ENCODE measurements at places on chromosomes 3 and 15.
A peak's percentile ranks its signal among the peaks of the same experiment; 100 is the strongest.

DNA sequence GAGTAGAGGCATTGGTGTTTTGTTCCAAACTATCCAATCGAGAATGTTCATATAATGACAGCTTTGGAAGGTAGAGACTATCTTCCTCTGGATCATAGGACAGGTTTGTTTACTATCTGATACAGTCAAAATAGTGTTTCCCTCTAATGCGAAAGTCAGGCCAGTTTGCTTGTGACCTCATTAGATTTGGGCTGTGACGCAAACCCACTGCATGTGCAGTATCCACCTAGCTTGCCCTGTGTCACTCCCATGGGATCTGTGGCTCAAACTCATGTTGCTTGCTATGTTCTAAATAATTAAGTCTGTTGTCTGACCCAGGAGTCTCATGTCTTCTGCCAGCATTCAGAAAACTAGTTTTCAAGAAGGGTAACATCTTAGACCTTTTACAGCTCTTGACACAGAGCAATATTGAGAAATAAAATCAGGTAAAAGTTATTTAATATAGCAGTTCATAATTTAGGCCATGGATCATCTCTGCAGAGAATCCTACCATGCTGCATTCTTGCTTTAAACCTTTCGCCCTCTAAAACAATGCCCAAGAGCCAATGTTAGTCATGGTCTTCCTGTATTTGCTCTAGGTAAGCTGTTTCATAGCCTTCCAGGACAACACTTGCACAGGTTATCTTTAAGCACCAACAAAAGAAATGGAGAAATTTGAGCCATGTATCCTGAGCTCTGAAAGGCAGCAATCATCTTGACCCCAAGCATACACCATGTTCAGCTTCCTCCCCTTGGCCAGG lies 26.4 kb downstream of the NIT2 start:
- no peak for DNase-seq

DNA sequence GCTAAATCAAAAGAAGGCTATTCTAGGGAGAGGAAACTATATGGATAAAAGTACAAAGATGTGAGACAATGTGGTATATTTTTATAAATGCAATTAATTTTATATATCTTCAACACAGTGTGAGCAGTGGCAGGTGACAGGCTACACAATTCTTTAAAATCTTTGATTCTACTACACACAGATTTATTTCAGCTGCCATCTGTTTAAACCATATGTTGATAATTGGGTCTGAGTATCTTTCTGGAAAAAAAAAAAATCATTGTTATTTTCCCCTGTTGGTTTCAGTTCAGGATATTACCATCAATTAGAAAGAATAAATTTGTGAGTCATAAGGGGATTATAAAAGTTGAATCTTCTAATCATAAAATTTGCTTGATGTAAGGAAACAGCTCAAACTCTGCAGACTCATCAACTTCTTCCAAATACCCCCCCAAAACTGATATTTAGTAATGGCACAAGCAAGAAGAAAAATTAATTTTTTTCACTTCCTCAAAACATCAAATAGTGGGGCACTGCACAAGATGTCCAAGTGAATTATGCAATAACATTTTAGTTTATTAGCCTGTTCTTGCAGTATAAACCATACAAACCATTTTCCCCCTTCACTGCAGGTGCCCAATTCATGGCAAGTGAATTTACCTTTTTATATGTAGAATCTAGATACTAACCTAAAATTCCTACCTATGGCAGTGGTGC lies 12.0 kb downstream of the PIERCE2 start:
- no peak for DNase-seq

GRCh38 chr3:15676259-15676658 lies 74.7 kb downstream of the BTD start:
- no peak for DNase-seq

DNA sequence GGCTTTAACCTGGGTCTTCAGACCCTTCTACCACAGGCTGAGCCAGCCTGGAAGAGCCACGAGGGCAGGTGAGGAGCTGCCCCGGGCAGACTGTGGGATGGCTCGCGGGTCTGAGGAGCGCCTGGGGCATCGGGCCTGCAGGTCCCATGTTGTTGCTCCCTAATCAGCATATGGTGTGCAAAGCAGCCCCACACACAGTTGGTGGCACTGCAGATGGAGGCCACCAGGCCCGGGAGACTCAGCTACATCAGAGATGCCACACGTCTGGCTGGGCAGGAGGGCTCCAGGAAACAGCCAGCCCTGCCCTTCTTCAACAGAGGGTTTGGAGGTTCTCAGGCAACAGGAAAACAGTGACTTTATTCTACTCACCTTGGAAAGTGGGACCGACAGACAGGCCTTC lies 63.9 kb downstream of the XXYLT1 start:
- no peak for DNase-seq

GRCh38 chr3:129539206-129539605 lies 3.8 kb upstream of the H1-8 start:
- no peak for DNase-seq

GRCh38 chr3:127817406-127817841 lies 4.9 kb downstream of the MGLL start:
- peak; percentile 79 for DNase-seq

DNA sequence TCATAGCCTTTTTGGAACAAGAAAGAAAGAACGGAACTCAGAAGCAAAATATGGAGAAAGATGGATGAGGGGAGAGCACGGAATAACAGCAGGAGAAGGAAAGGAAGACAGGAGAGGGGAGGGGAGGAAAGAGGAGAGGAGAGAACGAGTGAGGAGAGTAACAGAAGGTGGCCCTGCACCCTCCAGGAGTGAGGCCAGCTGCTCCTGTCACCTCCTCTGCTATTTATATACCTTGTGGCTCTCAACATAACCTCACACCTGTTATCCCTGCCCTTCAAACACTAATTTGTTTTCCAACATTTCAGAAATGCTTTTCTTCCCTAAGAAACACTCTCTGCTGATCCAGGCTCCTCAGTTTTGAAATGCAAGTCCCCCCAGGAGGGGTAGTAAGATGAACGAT lies 53.4 kb upstream of the ATP2B2 start:
- DNase-seq, result no peak

GRCh38 chr3:8536096-8537056 lies 34.8 kb downstream of the LMCD1 start:
- peak; percentile 54 for DNase-seq

GRCh38 chr3:62622553-62623174 lies 249.3 kb upstream of the FEZF2 start:
- peak; percentile 60 for DNase-seq

DNA sequence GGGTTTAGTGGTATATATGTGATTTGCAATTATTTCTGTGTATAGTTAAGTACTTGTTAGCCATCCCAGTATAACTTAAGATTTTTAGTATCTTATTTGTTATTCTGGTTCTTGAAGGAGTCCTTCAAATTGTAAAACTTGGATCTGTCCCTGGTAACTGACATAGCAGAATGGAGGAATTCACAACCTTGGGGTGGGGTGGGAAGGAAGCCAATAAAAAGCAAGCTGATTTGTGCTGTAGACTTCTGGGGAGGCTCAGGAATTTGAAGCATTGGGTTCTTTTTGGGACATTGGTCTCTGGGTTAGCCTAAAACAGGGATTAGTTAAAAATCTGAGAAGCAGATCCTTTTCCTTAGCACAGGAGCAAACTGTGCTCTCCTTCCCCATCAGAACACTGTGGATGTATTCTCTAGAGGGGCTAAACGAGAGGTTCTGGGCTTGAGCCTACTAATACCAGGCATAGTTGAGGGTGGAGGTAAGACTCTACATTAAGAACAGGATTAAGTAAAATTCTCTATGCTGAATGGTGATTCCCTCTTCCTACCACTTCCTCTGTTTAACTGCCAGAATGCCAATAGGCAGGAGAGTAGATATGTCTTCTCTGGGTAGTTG lies 42.2 kb downstream of the GMPS start:
- DNase-seq, result peak; percentile 51

- DNase-seq, result peak; percentile 69
Measured at GRCh38 chr3:143970773-143971358, 757 bp upstream of the DIPK2A start.

- peak; percentile 46 for DNase-seq
Measured at GRCh38 chr3:24135280-24135679, 190.2 kb downstream of the NR1D2 start.

GRCh38 chr15:82540984-82541431 lies 751 bp upstream of the RPS17 start:
- peak; percentile 22 for DNase-seq

- no peak for DNase-seq
Measured at GRCh38 chr3:16482770-16483531, 30.5 kb downstream of the RFTN1 start.

GRCh38 chr15:76059320-76060117 lies at the start of gene TMEM266:
TMEM266 (plus strand) TSS chr15:76059985; CDS start chr15:76134264, 74,279 bp downstream.
- peak; percentile 83 for DNase-seq

All from AG20443 (cell line).